Pulmonary artery endothelial cell (primary cell): ENCODE measurements at places on chromosomes 12 and 14. TPM values are rescaled to one million over a fixed set of nuclear protein-coding genes. Genes with fewer than 3 reads are reported as not detected.

LRRC10 gene
- total RNA-seq: not detected in 2 replicates

FBLN5 gene
- 0.74 and 2.5 TPM in 2 replicates for total RNA-seq

BRF1 gene
- 33.1 and 36.7 TPM in 2 replicates for total RNA-seq

MUCL1 gene
- not detected in 2 replicates for total RNA-seq

KRT73 gene
- not detected in 2 replicates for total RNA-seq

SOX5 gene
- 0.42 and 1.1 TPM in 2 replicates for total RNA-seq

CLEC6A gene
- total RNA-seq: not detected in 2 replicates

PMCH gene
- 0.32 and 0.66 TPM in 2 replicates for total RNA-seq

OVCH1 gene
- total RNA-seq: 0.21 TPM in 1 of 2 replicates, not detected in the other

GLI1 gene
- 0.04 and 0.07 TPM in 2 replicates for total RNA-seq

COCH gene
- 0.18 and 0.66 TPM in 2 replicates for total RNA-seq

TPH2 gene
- 0.14 TPM in 1 of 2 replicates, not detected in the other for total RNA-seq
